ENCODE measurements at places on chromosomes 4 and X. TPM values are rescaled to one million over a fixed set of nuclear protein-coding genes. Genes with fewer than 3 reads are reported as not detected.

DNA sequence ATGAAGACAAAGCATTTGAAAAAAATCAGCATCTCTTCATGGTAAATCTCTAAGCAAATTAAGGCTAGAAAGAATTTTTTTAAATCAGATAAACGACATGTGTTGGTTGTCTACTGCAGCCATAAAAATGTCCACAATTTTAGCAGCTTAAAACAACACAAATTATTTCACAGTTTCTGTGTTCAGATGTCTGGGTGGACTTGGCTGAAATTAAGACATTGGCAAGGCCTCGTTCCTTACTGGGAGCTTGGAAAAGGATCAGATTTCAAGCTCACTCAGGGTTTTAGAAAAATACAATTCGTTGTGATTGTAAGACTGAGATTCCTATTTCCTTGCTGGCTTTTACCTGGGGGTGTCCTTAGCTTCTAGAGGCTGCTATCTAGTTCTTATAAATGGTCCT, 1470.6 kb downstream of the PCDH19 start:
- no peak for DNase-seq

HDAC8 gene
- 45.2 TPM for total RNA-seq

DNA sequence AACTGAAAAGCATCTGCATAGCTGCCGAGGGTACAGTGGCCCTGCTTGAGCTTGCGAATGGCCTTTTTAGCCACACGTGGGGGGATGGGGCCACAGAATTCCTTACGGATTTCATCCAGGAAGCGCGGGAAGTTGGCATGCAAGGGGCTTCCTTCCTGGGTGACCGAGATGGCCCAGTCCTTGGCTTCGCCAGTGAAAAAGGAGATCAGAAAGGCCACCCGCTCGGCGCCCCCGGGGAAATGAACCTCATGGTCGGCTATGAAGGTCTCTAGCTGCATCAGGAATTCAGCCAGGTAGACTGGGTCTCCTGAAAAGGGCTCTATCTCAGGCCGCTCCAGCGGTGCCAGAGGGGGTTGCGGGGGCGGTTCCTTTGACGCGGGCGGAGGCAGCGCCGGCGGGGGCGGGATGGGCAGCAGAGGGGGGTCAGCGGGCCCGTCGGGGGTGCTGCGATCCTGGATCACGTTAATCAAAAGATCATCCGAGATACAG, 909 bp downstream of the RTL5 start:
- no peak for DNase-seq

DNA sequence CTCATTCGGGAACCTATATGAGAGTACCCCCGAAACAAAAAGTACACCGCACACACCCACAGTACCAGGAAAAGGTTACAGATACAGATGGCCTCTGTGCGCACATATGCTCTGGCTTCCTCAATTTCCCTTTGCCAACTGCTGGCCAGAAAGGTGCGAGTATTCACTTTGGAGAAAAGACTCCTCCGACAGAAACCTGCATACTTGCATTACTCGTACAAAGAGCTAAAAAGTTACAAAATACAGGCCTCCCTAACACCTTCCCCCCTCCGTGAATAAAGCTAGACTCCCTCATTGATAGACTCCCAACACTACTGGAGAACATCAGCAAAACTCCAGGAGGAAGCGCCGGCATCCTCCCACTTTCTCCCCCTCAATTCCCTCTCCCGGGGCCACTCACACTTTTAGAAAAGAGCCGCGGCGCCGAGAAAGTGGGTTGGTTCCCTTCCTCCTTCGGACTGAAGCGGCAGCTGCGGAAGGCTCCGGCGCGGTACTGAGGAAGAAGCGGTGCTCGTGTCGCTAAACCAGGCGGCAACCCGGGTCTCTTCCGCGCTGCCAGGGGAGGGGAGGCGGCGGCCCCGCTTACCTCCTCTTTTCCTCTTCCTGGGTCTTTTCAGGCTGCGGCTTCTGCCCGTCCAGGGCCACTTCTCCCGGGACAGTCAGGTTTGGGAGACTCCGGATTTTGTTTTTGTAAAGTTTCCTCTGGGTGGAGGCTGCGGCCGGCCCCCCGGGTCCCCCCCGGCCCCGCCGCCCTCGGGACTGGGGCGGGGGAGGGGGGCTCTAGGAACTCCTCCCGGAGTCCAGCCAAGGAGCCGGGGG, 1.1 kb downstream of the FBXW7 start:
- DNase-seq = peak; percentile 41

GRCh38 chrX:150870487-150871340, 27.8 kb downstream of the CD99L2 start:
- peak; percentile 7 for DNase-seq

DNA sequence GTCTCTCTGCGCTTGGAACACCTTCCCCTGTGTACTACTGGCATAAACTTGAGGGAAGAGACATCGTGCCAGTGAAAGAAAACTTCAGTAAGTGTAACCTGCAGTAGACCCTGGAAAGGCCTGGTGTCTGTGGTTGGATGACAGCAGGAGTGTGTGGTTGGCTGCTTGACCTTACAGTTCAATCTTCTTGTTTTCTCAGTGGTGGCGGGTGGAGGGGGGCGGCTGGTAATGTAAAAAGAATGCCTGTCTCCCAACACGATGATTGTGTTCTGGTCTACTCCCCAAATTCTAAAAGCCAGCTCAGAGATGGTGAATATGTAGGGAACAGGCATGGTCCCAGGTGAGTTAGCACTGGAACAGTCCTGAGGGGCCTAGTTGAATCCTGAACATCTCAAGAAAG, 18.6 kb downstream of the PSMD10 start:
- no peak for DNase-seq

DNA sequence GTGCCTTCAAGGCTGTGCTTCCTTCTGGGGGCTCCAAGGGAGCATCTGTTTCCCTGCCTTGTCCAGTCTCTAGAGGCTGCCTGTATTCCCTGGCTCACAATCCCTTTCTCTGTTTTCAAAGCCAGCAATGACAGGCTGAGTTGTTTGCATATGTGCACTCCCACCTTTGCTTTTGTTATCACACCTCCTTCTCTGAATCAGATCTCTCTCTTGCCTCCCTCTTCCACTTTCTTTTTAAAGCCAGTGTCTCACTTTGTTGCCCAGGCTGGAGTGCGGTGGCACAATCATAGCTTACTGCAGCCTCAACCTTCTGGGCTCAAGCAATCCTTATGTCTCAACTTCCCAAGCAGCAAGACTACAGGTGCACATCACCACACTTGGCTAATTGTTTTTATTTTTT, 37.1 kb upstream of the LEF1 start:
- no peak for DNase-seq

- peak; percentile 29 for DNase-seq
These were observed 653 bp downstream of the PLA2G12A start for GRCh38 chr4:109729117-109729717.

- no peak for DNase-seq
These were observed 1527.3 kb downstream of the TECRL start for GRCh38 chr4:62881901-62882300.

AFF2 gene
- 0.06 TPM for total RNA-seq

NPY5R gene
- not detected for total RNA-seq

PAGE5 gene
- total RNA-seq = not detected

PPARGC1A gene
- 0.15 TPM for total RNA-seq

GRCh38 chrX:122087341-122087740, 1039.9 kb downstream of the GLUD2 start:
- DNase-seq = no peak

GRCh38 chrX:35380808-35381700, 417.1 kb upstream of the MAGEB16 start:
- peak; percentile 30 for DNase-seq

CFP gene
- total RNA-seq = 0.08 TPM

TMEM144 gene
- 0.22 TPM for total RNA-seq

- peak; percentile 21 for DNase-seq
These were observed 72.9 kb downstream of the WDR19 start for GRCh38 chr4:39255266-39255665.

DNA sequence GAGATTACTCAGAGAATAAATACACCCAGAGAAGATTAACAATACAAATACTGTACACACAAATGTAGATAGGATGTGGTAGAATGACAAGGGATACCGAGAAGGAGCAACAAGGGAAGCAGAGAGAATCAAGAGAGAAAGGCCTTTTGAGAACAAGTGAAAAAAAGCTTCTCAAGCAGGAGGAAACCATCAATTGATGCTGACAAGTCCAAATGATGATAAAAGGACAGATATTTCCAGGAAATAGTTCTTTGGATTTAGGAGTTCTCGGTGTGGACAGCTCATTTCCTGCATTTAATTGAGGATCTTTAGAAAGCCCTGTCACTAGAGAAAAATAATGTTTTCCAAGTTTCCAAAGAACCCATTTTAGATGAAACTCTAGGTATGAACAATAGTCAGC, 48.1 kb downstream of the NPY5R start:
- no peak for DNase-seq

AFM gene
- total RNA-seq = not detected

MAPK10 gene
- total RNA-seq = 35.5 TPM

DNA sequence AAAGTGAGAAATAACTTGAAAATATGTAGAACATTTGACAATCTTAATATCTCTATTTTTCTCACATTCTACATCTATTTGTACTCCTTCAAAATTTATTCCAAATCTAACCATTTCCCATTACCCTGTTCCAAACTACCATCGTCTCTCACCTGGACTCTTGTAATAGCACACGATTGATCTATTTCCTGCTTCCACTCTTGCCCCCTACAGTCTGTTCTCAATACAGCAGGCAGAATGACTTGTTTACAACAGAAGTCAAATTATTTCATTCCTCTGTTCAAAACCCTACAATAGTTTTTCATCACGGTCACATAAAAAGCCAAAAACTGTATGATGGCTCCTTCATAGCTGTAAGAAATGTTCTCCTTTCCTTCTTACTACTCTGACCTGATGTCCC, 21.1 kb upstream of the LUZP4 start:
- no peak for DNase-seq

ESX1 gene
- total RNA-seq = not detected

GRCh38 chrX:123878252-123878721, 18.4 kb downstream of the XIAP start:
- DNase-seq = no peak

MGARP gene
- 22.3 TPM for total RNA-seq

DNA sequence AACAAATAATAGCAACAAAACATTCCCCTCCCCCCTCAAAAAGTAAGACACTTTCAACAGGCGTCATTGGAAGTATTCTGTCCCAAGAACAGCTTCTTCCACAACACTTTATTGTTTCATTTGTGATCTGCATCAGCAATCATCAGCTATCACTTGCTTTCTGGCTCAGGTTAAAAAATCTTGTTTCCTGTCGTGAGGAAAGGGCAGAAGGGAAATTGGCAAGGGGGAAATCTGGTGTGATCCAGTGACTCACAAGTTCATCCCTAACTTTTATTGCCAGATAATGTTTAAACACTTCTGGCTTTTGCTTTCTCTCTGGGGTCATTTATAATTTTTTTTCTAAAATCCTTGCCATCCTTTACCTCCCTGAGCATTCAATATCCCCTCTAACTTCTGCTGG, 247.4 kb upstream of the GIMD1 start:
- no peak for DNase-seq

MXD4 gene
- 7.1 TPM for total RNA-seq

DNA sequence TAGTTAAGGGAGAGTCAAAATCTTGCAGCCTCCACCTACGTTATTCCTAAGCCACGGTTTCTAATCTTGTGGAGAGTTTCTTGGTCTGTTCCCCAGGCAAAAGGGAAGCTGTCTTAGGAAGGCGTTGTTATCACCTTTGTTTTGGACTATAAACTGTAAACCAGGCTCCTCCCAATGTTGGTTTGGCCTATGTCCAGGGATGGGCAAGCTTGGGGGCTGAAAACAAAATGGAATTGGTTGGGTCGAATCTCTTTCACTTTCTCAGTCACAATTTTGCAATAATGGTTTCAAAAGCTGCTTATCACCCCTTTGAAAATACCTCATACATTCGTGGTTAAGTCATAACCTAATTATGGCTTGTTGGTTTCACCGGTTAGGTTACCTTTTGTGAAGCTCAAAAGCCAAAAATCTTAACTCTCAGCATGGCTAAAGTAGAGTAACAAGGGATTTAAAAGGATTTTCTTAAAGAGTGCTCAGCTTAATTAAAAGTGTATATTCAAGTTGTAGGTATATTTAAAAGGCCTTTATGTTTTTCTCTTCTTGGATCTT, 232.1 kb downstream of the CHM start:
- no peak for DNase-seq

NPY1R gene
- 0.02 TPM for total RNA-seq

DNA sequence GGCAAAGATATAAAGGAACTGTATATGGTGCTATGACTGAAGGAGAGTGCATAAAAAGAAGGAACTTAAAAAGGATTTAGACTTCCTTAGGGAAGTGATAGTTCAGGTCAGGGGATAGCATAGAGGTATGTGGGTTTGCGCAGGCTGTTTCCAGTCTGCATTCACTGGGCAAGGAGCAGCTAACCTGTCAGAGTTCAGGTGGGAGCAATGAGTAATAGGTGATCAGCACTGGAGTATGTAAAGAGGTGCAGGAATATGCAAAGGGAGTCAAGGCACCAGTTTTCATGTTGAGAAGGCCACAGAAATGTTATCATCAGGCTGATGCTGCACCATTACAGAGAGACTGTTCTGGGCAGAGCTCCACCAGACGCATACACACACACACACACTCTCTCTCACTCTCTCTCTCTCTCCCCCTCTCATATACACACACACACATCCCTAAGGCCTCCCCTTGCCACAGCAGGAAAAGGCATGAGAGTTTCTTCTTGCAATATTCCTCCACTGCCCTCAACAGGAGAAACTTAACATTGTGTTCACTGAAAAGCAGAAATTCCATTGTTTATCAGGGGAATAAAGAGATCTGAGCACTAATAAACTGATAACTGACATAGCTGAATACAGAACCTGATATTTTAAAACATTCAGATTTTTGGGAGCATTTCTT, 256.4 kb upstream of the GRID2 start:
- peak; percentile 8 for DNase-seq

DNA sequence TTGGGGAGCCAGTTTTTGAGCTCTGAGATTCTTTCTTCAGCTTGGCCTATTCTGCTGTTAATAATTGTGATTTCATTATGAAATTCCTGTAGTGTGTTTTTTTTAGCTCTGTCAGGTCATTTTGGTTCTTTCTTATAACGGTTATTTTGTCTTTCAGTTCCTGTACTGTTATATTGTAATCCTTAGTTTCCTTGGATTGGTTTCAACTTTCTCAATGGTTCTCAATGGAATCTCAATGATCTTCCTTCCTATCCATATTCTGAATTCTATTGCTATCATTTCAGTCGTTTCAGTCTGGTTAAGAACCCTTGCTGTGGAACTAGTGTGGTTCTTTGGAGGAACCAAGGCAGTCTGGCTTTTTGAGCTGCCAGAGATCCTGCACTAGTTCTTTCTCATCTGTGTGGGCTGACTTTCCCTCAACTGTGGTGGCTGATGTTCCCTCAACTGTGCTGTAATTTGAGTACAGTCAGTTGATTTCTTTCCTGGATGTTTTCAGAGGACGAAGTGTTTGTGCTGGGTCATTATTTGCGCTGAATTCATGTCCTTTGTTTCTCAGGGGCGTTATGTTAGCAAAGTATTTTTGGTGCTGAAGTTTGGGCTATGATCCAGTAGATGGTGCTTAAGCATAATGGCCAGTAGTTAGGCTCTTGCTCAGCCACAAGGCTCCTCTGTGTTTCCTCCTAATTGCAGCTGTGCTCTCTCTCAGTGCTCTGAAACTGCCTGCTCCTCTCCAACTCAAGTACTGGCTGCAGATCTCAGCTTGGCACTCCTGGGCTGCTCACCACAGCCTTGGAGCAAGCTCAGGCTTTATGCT, 27.5 kb downstream of the ENPEP start:
- peak; percentile 28 for DNase-seq

GRCh38 chr4:114807357-114807756, 208.8 kb downstream of the UGT8 start:
- DNase-seq = no peak

GRCh38 chr4:66178906-66179305, 508.6 kb upstream of the EPHA5 start:
- DNase-seq = peak; percentile 9
